Activated naive CD8-positive, alpha-beta T cell treated with anti-CD3 and anti-CD28 coated beads, Interleukin-2, amount 10 ng/mL, durations not matched to agents 7 days and 5 days (primary cell): ENCODE measurements at places on chromosomes 11 and 22. TPM values are rescaled to one million over a fixed set of nuclear protein-coding genes. Genes with fewer than 3 reads are reported as not detected.

GRCh38 chr22:41157083-41157482, 48.0 kb upstream of the L3MBTL2 start:
- H3K36me3 ChIP-seq = peaks cover 43% of the 10 kb centered on the region
- DNase-seq = no peak
- no peaks in the 10 kb centered on the region for H3K27me3 ChIP-seq
- H3K27ac ChIP-seq = no peak overlapping the region
- H3K4me1 ChIP-seq = no peaks in the 10 kb centered on the region

- H3K4me3 ChIP-seq = no peak overlapping the region
- H3K36me3 ChIP-seq = no peaks in the 10 kb centered on the region
- H3K27ac ChIP-seq = no peak overlapping the region
- H3K4me1 ChIP-seq = peaks cover 2% of the 10 kb centered on the region
Measured at GRCh38 chr11:76704171-76704948, 33.8 kb upstream of the LRRC32 start.

GRCh38 chr11:92692826-92693546, 276.5 kb upstream of the MTNR1B start:
- H3K4me1 ChIP-seq = no peaks in the 10 kb centered on the region
- H3K27me3 ChIP-seq = no peaks in the 10 kb centered on the region
- no peaks in the 10 kb centered on the region for H3K36me3 ChIP-seq
- no peak overlapping the region for H3K4me3 ChIP-seq
- DNase-seq = no peak

GRCh38 chr11:68839911-68840641, 1.6 kb downstream of the CPT1A start:
- peaks cover 40% of the 10 kb centered on the region for H3K4me1 ChIP-seq
- no peaks in the 10 kb centered on the region for H3K27me3 ChIP-seq

GRCh38 chr11:67406969-67407687, 3.2 kb downstream of the TBC1D10C start:
- H3K36me3 ChIP-seq = peaks cover 40% of the 10 kb centered on the region
- H3K4me1 ChIP-seq = peaks cover 59% of the 10 kb centered on the region
- H3K4me3 ChIP-seq = peak overlapping the region; percentile 98
- no peaks in the 10 kb centered on the region for H3K27me3 ChIP-seq
- peak; percentile 59 for DNase-seq

DNA sequence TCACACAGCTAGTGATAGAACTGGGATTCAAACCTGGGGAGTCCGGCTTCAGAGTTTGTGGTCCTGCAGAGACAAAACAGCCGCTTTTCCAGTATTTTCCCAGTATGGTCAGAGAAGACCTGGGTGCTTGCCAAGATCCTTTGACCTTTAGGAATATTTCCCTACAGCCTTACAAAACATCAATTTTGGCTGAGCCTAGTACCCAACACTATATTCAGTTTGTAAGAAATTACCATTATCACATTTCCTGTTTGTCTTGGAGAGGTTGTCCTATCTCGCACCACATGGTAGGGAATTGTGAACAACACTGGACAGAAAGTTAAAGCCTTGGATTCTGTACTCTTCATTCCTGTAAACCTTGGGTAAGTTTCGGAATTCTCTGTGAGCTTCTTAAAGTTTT, 10.7 kb upstream of the NEU3 start:
- no peaks in the 10 kb centered on the region for H3K27me3 ChIP-seq
- H3K4me1 ChIP-seq = peaks cover 7% of the 10 kb centered on the region
- DNase-seq = no peak
- no peak overlapping the region for H3K27ac ChIP-seq
- peaks cover 38% of the 10 kb centered on the region for H3K36me3 ChIP-seq

DNA sequence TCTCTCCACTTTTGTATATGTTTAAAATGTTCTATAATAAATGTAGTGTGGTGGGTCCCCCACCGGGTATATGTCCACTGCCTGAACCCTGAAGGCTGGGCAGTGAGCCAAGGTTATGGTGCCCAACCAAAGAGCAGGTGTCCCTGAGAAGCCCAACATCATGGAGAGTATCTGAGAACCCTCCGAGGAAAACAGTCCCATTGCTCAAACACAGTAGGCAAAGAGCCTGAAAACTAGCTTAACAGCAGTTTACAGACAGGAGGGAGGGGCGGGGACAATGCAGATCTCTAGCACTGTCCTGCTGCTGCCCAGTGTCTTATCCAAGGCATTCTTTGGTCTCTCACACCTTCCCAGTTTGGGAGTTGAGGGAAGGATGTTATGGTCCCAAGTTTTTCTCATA, 91.0 kb downstream of the TMPRSS5 start:
- DNase-seq = no peak
- H3K4me3 ChIP-seq = no peak overlapping the region
- H3K36me3 ChIP-seq = no peaks in the 10 kb centered on the region
- H3K27ac ChIP-seq = no peak overlapping the region

GRCh38 chr11:69912911-69913451, 93.8 kb upstream of the FGF3 start:
- peaks cover 11% of the 10 kb centered on the region for H3K27me3 ChIP-seq
- H3K4me1 ChIP-seq = peaks cover 1% of the 10 kb centered on the region
- H3K36me3 ChIP-seq = no peaks in the 10 kb centered on the region
- H3K27ac ChIP-seq = no peak overlapping the region
- DNase-seq = no peak
- no peak overlapping the region for H3K4me3 ChIP-seq

- H3K4me3 ChIP-seq = no peak overlapping the region
- no peak overlapping the region for H3K27ac ChIP-seq
- DNase-seq = no peak
- peaks cover 2% of the 10 kb centered on the region for H3K27me3 ChIP-seq
- no peaks in the 10 kb centered on the region for H3K4me1 ChIP-seq
- H3K36me3 ChIP-seq = no peaks in the 10 kb centered on the region
Measured at GRCh38 chr11:127733552-127733951, 733.0 kb upstream of the KIRREL3 start.

- DNase-seq = no peak
- H3K36me3 ChIP-seq = peaks cover 39% of the 10 kb centered on the region
- H3K4me1 ChIP-seq = peaks cover 50% of the 10 kb centered on the region
Measured at GRCh38 chr11:59756558-59756840, 1.3 kb downstream of the STX3 start.

DNA sequence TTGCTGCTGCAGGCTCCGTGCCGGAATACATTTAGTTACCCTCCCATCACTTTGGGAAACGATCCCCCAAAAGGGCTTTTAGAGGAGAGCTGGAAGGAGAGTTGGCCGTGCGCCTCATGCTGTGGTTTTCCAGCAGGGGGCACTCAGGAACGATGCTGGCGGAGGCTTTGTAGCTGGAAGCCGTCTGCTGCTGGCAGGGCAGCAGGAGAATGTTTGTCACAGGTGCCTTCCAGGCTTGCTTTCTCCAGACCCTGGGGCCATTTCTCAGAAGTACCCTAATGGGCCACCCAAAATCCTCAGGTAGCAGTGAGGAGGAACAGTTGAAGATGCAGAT, 30.0 kb upstream of the CABP7 start:
- H3K4me1 ChIP-seq = no peaks in the 10 kb centered on the region
- no peak for DNase-seq
- no peak overlapping the region for H3K4me3 ChIP-seq
- no peaks in the 10 kb centered on the region for H3K27me3 ChIP-seq

GRCh38 chr11:125110506-125110905, 920 bp downstream of the TMEM218 start:
- H3K4me1 ChIP-seq = peaks cover 18% of the 10 kb centered on the region
- H3K27ac ChIP-seq = peak overlapping the region; percentile 49
- H3K36me3 ChIP-seq = peaks cover 1% of the 10 kb centered on the region
- DNase-seq = no peak
- peak overlapping the region; percentile 99 for H3K4me3 ChIP-seq
- peaks cover 3% of the 10 kb centered on the region for H3K27me3 ChIP-seq

DNA sequence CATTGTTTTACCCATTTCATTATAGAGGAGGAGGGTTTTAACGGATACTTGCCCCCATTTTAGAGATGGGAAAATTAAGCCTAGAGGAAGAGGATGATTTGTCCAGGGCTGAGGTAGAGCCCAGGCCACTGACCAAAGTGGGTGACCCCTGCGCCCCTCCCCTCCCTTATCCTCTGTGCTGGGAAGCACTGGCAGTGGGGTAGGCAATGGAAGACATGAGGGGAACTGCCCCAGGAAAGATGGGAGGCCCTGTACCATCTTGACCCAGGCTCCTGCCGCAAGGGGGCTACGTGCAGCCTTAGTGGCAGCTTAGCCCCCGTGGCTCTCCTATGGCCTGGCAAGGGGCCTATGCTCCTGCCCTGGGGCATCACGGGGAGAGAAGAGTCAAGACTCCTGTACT, 76.4 kb upstream of the MYOD1 start:
- H3K4me3 ChIP-seq = no peak overlapping the region
- H3K4me1 ChIP-seq = no peaks in the 10 kb centered on the region
- no peak overlapping the region for H3K27ac ChIP-seq
- peaks cover 6% of the 10 kb centered on the region for H3K27me3 ChIP-seq
- DNase-seq = no peak

GRCh38 chr22:43377896-43378704, 33.7 kb upstream of the MPPED1 start:
- no peak overlapping the region for H3K27ac ChIP-seq
- H3K27me3 ChIP-seq = peaks cover 78% of the 10 kb centered on the region
- no peaks in the 10 kb centered on the region for H3K36me3 ChIP-seq
- no peak for DNase-seq
- H3K4me3 ChIP-seq = peak overlapping the region; percentile 2

GRCh38 chr22:46774253-46774979, 12.0 kb downstream of the TBC1D22A start:
- H3K4me1 ChIP-seq = peaks cover 64% of the 10 kb centered on the region
- peak overlapping the region; percentile 88 for H3K4me3 ChIP-seq
- peaks cover 15% of the 10 kb centered on the region for H3K36me3 ChIP-seq
- H3K27me3 ChIP-seq = no peaks in the 10 kb centered on the region

DNA sequence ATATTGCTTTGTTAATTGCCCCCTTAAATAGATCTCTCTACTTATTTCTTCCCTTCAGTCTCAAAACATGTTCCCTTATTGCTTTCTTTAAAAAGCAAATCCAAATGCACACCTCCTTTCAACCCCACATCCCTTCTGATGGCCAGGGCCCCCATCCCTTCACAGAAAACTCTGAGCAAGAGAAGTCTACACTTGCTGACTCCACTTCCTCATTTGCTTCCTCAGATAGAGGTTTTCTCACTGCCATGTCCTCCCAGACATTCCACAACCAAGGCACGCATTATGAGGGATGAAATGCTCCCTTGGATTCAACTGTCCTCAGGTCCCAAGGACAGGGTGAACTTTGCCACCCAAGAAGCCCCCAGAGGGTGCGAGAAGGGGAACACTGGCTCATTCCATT, 43.1 kb downstream of the CSNK2A3 start:
- no peak overlapping the region for H3K27ac ChIP-seq
- H3K27me3 ChIP-seq = no peaks in the 10 kb centered on the region
- DNase-seq = no peak
- H3K4me1 ChIP-seq = peaks cover 13% of the 10 kb centered on the region
- peaks cover 10% of the 10 kb centered on the region for H3K36me3 ChIP-seq
- no peak overlapping the region for H3K4me3 ChIP-seq

GRCh38 chr11:45726493-45727054, 61.2 kb upstream of the CHST1 start:
- H3K4me3 ChIP-seq = no peak overlapping the region
- no peak overlapping the region for H3K27ac ChIP-seq

DNA sequence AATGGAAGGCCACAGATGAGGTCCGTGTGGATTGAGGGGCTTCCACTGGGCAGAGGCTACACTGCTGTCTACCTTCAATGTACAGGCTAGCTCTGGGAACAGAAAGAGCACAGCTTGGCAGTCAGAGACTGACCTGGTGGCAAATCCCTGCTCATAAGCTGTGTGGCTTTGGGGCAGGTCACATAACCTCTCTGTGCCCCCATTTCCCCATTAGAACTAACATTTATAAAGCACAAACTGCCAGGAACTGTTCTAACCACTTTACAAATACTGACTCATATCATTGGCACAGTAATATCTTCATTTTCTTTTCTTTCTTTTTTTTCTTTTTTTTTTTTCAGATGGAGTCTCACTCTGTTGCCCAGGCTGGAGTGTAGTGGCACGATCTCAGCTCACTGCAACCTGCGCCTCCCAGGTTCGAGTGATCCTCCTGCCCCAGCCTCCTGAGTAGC, 3.1 kb downstream of the FOSL1 start:
- peaks cover 2% of the 10 kb centered on the region for H3K27me3 ChIP-seq
- peaks cover 2% of the 10 kb centered on the region for H3K36me3 ChIP-seq
- no peak overlapping the region for H3K4me3 ChIP-seq
- H3K4me1 ChIP-seq = peaks cover 38% of the 10 kb centered on the region
- DNase-seq = no peak

The CST6 gene
- not detected for total RNA-seq

The APOL4 gene
- 6.5 TPM for total RNA-seq

The HBG2 gene
- total RNA-seq = not detected

The BDNF gene
- total RNA-seq = not detected

The CCS gene
- total RNA-seq = 47.5 TPM

The PGM2L1 gene
- total RNA-seq = 10.5 TPM

The XBP1 gene
- 178 TPM for total RNA-seq

The OTOG gene
- not detected for total RNA-seq
